ENCODE measurements at places on chromosomes 6 and 20.

GRCh38 chr6:41160933-41161332 is 2.0 kb downstream of the TREM2 start:
- DNase-seq = no peak

GRCh38 chr6:169026175-169026574 is 227.5 kb downstream of the THBS2 start:
- no peak for DNase-seq

DNA sequence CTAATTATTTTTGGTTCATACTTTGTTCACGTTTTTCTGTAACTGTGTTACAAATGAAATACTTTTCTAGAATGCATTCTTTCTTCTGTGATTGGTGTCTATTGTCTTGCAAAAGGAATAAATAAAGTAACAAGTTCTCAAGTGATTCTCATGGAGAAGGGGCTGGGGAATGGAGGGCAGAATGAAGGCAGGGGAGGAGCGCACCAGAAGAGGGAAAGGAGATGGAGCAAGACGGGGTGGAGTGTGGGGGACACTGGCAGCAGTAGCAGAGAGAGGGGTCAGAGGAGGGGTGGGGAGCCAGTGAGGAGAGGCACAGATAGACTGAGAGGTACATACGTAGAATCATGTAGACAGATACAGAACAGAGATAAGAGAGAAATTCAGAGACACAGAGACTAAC is 136.5 kb downstream of the CARMIL1 start:
- no peak for DNase-seq

GRCh38 chr6:11196511-11197174 is 35.8 kb downstream of the NEDD9 start:
- no peak for DNase-seq

- no peak for DNase-seq
These were observed 15.3 kb upstream of the CDH4 start for GRCh38 chr20:61236713-61237112.

- DNase-seq = no peak
These were observed 110.3 kb downstream of the CHD6 start for GRCh38 chr20:41507851-41508250.

Data from iPS DF 19.7 (cell line).